ENCODE measurements at places on chromosomes 2 and 18.

DNA sequence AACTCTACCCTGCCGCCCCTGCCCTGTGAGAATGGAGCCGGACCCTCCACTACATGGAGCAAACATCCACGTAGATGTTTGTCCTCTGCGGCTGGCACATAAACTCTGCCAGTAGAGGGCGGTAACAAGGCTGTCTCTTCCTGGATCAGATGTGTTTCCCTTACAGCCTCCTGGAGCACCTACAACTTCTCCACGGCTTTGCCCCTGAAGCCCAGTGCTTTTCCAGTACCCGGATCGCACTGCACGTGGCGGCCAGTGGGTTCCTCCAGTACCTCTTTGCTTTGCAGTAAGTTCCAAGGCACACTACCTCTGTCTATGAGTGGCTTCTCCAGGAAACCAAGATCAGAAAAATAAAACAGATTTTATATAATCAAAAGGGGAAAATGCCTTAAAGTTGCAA is 651.3 kb downstream of the DCDC2C start:
- DNase-seq = no peak

DNA sequence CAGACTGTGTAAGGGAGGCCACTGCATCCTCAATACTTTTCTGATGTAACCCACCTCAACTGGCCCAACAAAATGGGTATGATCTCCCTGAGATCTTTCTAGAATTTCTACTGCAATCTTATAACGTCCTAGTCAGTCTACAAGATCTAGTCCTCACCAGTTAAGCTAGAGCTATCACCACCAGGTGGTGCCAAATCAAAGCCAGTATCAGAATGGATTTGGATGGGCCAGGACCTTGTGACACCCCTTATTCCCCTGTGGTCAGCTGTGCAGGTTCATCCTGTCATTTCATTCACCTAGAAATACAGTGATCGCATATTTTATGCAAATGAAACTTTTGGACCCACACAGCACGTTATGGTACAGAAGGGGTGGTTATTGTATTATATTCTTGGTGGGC is 90.3 kb downstream of the OLA1 start:
- DNase-seq = no peak

DNA sequence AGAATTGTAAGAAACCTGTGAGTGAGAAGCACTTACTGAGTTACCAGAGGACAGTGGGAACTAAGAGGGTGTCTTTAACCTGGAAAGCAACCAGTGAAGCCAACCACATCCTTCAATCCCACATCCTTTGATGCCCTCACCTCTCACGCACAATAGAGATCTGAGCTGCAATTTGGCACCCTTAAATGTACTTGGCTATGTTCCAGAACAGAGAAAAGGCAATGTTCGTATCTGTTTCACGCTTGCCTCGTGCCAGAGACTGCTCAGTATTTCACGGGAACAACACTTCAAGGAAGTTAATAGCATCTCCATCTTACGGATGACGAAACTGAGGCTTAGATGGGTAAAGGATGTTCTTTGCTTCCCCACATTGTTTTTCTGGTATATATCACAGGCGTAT is 167.4 kb downstream of the DPP10 start:
- DNase-seq = no peak

GRCh38 chr18:26526128-26526965 is 22.0 kb downstream of the KCTD1 start:
- DNase-seq = no peak

GRCh38 chr2:109446278-109447131 is 167.3 kb downstream of the SEPTIN10 start:
- DNase-seq = no peak

DNA sequence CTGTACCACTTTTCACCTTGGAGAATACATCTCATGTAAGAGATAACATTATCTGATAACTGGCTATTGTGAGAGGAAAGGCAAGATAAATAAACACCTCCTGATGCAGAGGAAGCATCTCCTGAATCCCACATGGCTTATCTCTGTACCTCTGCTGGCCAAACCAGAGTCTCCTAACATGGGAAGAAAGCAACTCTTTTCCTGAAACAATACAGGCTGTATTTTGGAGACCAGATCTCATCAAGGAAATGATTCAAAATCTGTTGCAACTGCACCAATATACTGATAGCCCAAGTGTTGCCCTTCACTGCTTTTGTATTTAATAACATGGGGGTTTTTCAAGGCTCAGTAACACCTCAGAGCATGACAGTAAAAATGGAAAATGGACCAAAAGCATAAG is 106.9 kb downstream of the MREG start:
- no peak for DNase-seq

Measured in NCI-H2081 treated with DMSO at 0.1 percent for 48 hours (cell line).